ENCODE measurements at places on chromosomes 16 and 17. TPM values are rescaled to one million over a fixed set of nuclear protein-coding genes. Genes with fewer than 3 reads are reported as not detected.

DNA sequence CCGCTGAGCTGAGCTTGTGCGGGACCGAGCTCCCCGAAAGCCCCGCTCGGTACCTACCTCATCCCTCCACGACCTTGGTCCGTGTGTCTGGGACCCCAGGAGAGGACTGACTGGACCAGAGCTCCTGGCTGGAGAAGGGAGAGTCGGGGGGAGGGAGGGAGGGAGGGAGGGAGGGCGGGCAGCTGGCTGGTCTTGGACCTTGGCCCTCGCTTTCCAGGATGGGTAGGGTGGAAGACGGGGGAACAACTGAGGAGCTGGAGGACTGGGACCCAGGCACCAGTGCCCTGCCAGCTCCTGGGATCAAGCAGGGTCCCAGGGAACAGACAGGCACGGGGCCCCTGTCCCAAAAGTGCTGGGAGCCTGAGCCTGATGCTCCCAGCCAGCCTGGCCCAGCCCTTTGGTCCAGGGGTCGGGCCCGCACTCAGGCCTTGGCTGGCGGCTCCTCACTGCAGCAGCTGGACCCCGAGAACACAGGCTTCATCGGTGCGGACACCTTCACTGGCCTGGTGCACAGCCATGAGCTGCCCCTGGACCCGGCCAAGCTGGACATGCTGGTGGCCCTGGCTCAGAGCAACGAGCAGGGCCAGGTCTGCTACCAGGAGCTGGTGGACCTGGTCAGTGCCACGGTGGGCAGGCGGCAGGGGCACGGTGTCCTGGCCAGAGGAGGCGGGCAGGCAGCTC, 553 bp downstream of the RHBDL1 start:
- H3K4me3 ChIP-seq, result no peak overlapping the region
- DNase-seq, result no peak
- no peak overlapping the region for H3K27ac ChIP-seq

SPAG5 gene
- 91.5 TPM for polyA plus RNA-seq

NPIPA2 gene
- polyA plus RNA-seq, result 0.44 TPM

DNA sequence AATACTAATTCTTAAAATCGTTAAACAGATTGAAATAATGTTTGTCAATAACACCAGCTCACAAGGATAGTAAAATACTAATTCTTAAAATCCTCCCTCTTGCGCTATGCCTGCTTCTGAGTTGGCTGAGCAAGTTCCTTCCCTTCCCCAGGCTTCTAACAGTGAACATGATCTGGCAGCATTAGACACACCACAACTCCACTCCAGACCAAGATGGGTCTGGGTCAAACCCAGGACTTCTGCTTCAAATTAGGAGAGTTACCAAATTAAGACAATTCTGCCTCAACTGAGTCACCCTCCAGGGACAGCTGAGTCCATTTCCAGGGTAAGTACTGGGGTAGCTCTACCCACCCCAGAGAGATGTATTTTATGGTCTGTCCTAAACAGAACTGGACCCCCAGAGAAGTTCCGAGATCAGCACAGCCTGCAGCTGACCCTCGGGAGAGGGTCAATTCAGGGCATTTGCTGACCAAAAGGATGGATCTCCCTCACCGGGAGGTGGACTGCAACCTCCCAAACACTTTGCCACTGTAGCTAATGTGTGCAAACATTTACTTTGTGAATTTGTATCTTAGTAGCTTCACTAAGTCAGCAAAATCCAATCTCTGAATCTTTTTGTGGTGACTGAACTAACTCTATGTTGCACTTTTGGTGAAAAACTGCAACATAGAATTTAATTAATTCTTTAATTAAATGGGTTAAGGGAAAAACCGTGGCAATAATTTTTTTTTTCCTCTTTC, 48.8 kb downstream of the ADCY9 start:
- H3K27me3 ChIP-seq, result no peaks in the 10 kb centered on the region
- no peak for DNase-seq
- H3K27ac ChIP-seq, result no peak overlapping the region
- H3K4me1 ChIP-seq, result no peaks in the 10 kb centered on the region
- no peak overlapping the region for H3K4me3 ChIP-seq
- no peaks in the 10 kb centered on the region for H3K36me3 ChIP-seq

HEATR9 gene
- polyA plus RNA-seq, result 0.18 TPM

DNA sequence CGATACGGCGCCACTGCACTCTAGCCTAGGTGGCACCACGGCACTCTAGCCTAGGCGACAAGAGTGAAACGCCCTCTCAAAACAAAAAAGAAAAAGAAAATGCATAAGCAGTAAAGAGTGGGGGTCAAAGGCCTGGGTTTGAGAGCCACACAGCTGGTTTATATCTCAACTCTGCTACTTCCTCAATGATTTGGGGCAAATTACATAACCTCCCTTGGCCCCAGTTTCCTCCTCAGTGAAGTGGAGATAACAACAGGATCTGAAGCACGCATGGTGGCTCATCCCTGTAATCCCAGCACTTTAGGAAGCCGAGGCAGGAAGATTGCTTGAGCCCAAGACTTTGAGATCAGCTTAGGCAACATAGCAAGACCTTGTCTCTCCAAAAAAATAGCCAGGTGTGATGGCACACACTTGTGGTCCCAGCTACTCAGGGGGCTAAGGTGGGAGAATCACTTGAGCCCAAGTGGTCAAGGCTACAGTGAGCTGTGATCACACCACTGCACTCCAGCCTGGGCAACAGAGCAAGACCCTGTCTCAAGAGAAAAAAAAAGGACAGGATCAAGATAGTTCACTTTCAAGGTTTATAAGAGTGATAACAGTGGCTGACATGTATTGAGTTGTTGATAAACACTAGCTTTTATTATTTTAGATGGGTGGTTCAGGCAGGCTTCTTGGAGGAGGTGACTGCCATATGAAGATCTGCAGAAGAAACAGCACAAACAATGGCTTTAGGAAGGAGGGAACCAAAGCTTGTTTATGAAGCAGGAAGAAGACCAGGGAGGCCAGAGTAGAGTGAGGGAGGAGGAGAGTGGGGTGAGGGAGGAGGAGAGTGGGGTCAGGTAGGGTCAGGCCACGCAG, 8.5 kb upstream of the COG1 start:
- H3K27ac ChIP-seq, result no peak overlapping the region
- no peak overlapping the region for H3K4me3 ChIP-seq
- peaks cover 13% of the 10 kb centered on the region for H3K4me1 ChIP-seq
- DNase-seq, result no peak
- H3K27me3 ChIP-seq, result no peaks in the 10 kb centered on the region
- H3K36me3 ChIP-seq, result no peaks in the 10 kb centered on the region

DNAI2 gene
- polyA plus RNA-seq, result 0.77 TPM

GRCh38 chr16:12158428-12158827, 181.9 kb downstream of the SNX29 start:
- no peaks in the 10 kb centered on the region for H3K4me1 ChIP-seq
- DNase-seq, result no peak
- H3K36me3 ChIP-seq, result peaks cover 8% of the 10 kb centered on the region
- no peak overlapping the region for H3K27ac ChIP-seq
- no peaks in the 10 kb centered on the region for H3K27me3 ChIP-seq

- peak; percentile 75 for DNase-seq
- peaks cover 6% of the 10 kb centered on the region for H3K27me3 ChIP-seq
- H3K36me3 ChIP-seq, result no peaks in the 10 kb centered on the region
- H3K27ac ChIP-seq, result peak within 1 kb of the TSS; percentile 75
- H3K4me3 ChIP-seq, result peak within 1 kb of the TSS; percentile 55
These were observed at the start of gene ST6GALNAC2 for GRCh38 chr17:76585649-76586593. ST6GALNAC2 (minus strand) TSS chr17:76585860; CDS start chr17:76585808, 52 bp downstream.

GRCh38 chr16:61105544-61105943, 930.7 kb downstream of the CDH8 start:
- no peak overlapping the region for H3K27ac ChIP-seq
- H3K4me1 ChIP-seq, result no peaks in the 10 kb centered on the region
- no peak overlapping the region for H3K4me3 ChIP-seq
- H3K36me3 ChIP-seq, result no peaks in the 10 kb centered on the region
- no peaks in the 10 kb centered on the region for H3K27me3 ChIP-seq

GRCh38 chr16:2791174-2791573, 3.8 kb upstream of the PRSS33 start:
- DNase-seq, result no peak
- H3K27ac ChIP-seq, result no peak overlapping the region
- H3K27me3 ChIP-seq, result peaks cover 45% of the 10 kb centered on the region
- H3K4me1 ChIP-seq, result no peaks in the 10 kb centered on the region
- no peaks in the 10 kb centered on the region for H3K36me3 ChIP-seq

GRCh38 chr16:75764154-75764768, 38.0 kb upstream of the CPHXL start:
- H3K4me3 ChIP-seq, result no peak overlapping the region
- no peaks in the 10 kb centered on the region for H3K4me1 ChIP-seq
- H3K36me3 ChIP-seq, result no peaks in the 10 kb centered on the region
- no peak overlapping the region for H3K27ac ChIP-seq

GRCh38 chr16:28538733-28539596, at the start of gene NUPR1:
NUPR1 (minus strand) TSS chr16:28538974; CDS start chr16:28538907, 67 bp downstream.
- no peaks in the 10 kb centered on the region for H3K27me3 ChIP-seq
- peaks cover 5% of the 10 kb centered on the region for H3K36me3 ChIP-seq
- H3K4me1 ChIP-seq, result peaks cover 11% of the 10 kb centered on the region
- H3K4me3 ChIP-seq, result peak within 1 kb of the TSS; percentile 47
- peak; percentile 95 for DNase-seq
- peak within 1 kb of the TSS; percentile 92 for H3K27ac ChIP-seq

TMEM220 gene
- 16.1 TPM for polyA plus RNA-seq

GRCh38 chr16:72910381-72910780, 137.5 kb downstream of the ZFHX3 start:
- H3K27me3 ChIP-seq, result no peaks in the 10 kb centered on the region
- H3K4me3 ChIP-seq, result no peak overlapping the region
- DNase-seq, result no peak
- no peaks in the 10 kb centered on the region for H3K4me1 ChIP-seq
- no peak overlapping the region for H3K27ac ChIP-seq

NFATC2IP gene
- polyA plus RNA-seq, result 70.4 TPM

SLFN14 gene
- 0.86 TPM for polyA plus RNA-seq

DNA sequence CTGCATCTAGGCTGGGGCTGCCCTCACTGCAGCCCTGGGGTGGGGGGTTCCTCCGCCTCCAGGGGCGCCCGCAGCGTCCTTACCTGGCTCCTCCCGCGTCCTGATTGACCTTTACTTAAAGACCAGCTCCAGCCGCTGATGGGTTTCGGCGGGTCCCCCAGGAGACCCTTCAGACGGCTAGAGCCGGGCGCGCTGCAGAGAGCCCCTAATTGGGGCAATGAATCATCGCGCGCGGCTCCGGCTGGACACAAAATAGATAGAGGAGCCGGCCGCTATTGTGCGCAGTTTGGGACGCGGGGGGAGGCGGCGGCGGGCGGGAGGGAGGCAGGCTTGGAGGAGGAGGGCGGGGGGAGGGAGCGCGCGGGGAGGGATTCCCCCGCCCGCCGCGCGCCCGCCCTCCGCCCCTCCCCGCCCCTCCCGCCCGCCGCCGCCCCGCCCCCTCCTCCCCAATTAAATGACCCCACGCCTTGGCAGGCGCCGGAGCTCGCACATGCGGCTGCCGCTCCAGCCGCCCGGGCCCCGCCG, 56.5 kb upstream of the CIBAR2 start:
- H3K36me3 ChIP-seq, result no peaks in the 10 kb centered on the region
- no peaks in the 10 kb centered on the region for H3K27me3 ChIP-seq
- peaks cover 56% of the 10 kb centered on the region for H3K4me1 ChIP-seq
- no peak overlapping the region for H3K27ac ChIP-seq

DNA sequence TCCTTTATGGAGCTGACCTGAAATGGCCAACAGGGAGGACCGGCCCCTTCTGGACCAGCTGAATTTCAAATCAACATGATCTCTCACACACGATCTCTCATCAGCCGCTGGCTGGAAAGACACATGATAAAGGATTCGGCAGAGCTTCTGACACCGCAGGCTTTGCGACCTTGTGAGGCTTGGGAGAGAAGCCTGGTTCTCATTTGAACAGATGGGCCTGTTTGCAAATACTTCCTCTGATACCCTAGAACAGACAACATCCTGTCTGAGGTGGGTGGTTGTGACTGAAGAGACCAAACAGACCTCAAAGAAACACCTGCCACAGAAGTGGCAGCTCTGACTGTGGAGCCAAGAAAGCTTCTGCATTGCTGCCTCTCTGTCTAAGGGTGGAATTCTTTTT, 77.9 kb upstream of the SDK2 start:
- no peak overlapping the region for H3K27ac ChIP-seq
- no peaks in the 10 kb centered on the region for H3K4me1 ChIP-seq
- no peak overlapping the region for H3K4me3 ChIP-seq
- H3K36me3 ChIP-seq, result no peaks in the 10 kb centered on the region
- H3K27me3 ChIP-seq, result no peaks in the 10 kb centered on the region

DNA sequence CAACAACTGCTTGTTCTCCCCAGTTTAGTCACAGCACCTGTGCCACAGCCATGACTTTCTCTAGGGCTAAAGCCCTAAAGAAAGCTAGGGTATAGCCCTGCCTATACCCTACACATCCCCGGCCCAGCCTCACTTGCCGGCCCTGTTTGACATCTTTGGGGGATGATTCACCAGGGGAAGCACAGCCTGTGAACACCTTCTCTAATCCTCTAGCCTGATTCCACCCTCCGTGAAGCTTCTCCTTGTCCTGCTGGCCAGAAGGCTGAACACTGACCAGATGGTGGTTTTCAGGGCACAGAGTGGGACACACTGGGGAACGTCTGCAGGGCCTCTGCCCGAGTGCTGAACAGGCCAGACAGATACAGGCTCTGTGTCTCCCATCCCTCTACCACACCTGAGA, 6.0 kb downstream of the CLEC16A start:
- H3K27me3 ChIP-seq, result no peaks in the 10 kb centered on the region
- peak; percentile 10 for DNase-seq
- no peak overlapping the region for H3K27ac ChIP-seq
- H3K36me3 ChIP-seq, result no peaks in the 10 kb centered on the region

GRCh38 chr17:69492410-69493071, 78.0 kb downstream of the MAP2K6 start:
- H3K36me3 ChIP-seq, result no peaks in the 10 kb centered on the region
- H3K27me3 ChIP-seq, result no peaks in the 10 kb centered on the region
- H3K27ac ChIP-seq, result no peak overlapping the region
- no peaks in the 10 kb centered on the region for H3K4me1 ChIP-seq
- no peak for DNase-seq

DNA sequence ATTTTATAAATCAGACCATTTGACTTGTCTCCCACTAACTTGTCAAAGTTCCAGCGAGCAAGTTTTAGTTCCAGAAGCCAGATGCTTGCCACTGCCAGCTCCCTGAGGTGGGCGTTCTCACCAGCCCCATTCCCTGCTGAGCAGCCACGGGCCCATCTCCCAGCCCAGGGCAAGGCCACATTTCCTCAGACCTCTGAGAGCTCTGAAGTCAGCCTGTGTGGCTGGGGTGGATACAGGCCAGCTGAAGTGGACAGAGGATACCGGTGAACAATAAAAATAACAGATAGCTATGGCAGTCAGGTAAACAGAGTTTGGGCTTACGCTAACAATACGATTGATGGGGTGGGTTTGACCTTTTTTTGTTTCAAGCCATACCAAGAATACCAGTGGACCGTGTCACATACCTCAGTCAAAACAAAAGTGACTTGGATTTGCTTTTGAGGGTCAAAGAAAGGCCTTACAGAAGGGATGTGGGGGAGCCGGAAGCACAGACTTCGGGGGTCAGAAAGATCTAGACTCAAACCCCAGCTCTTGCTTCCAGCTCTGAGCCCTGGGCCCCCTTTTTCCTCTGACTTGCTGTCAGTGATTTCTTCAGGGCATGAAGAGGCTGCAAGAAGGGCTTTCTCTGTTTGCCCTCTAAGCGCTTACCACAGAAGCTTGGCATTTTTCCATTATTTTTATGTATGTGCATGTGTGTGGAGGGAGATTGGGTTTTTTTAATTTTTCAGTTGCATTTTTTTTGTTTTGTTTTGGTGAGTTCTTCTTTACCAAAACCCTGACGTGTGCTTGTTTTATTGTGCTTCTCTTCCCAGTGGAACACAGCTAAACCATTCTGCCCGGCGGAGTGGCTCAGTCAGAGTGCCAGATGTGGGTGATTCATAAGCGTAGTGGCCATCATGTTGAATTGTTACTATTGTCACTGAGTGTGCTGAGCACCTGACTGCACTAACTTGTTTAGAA, 109.9 kb downstream of the GNAO1 start:
- H3K27ac ChIP-seq, result no peak overlapping the region
- no peaks in the 10 kb centered on the region for H3K36me3 ChIP-seq
- no peaks in the 10 kb centered on the region for H3K4me1 ChIP-seq
- H3K27me3 ChIP-seq, result no peaks in the 10 kb centered on the region

GRCh38 chr17:55242476-55242875, 22.3 kb upstream of the HLF start:
- H3K4me1 ChIP-seq, result peaks cover 5% of the 10 kb centered on the region
- H3K4me3 ChIP-seq, result no peak overlapping the region
- H3K27me3 ChIP-seq, result peaks cover 36% of the 10 kb centered on the region
